ENCODE measurements at places on chromosomes 16 and 17.

DNA sequence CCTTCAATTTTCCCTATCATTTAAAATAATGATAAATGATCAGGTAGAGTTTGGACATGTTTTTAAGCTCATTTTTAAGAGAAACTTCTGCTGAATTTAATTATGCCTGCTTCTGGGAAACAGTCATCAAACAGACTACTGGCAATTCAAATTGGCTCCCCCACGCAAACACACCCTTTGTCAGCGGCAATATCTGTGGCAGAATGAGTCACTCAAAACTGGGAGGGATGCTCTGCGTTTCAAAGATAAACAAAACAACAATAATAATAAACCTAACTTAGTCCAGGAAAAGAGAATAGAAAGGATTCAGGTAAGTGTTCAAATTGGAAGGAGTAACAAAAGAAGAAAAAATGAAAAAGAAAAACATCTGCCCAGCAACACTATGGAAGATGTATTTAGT is 108.1 kb upstream of the ERCC4 start:
- H3K4me3 ChIP-seq = no peak overlapping the region
- no peak for DNase-seq
- H3K36me3 ChIP-seq = no peaks in the 10 kb centered on the region
- H3K4me1 ChIP-seq = no peaks in the 10 kb centered on the region

- no peaks in the 10 kb centered on the region for H3K4me1 ChIP-seq
- no peak for DNase-seq
- H3K27ac ChIP-seq = no peak overlapping the region
Measured at GRCh38 chr16:82368041-82368440, 198.0 kb upstream of the MPHOSPH6 start.

DNA sequence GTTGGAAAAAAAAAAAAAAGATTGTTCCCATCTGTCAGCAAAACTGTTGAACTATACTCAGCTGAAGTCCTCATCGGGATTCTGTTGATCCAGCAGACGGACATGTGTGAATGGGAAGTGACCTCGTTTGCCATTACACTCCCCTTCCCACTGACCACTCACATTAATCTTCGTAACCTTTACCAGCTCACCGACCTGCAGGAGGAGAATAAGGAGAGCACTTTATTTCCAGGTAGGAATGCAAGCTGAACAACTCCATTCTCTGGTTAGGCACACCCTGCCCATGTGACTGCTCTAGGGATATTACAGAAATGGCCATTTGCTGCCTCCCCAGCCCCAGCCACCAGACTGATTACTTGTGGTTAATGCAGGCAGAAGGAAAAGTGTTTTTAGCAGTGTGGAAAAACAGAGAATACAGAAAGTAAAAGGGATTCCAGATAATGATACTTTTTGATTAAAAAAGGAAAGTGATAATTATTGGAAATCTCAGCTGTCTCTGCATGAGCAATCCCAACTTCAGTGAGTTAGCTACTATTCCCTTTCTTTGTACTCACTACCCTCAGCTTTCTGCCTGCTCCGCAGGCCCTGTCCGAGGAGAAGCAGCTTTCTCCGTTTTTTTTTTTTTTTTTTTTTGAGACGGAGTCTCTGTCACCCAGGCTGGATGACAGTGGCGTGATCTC is 23.6 kb upstream of the YWHAE start:
- H3K27ac ChIP-seq = no peak overlapping the region
- peaks cover 36% of the 10 kb centered on the region for H3K36me3 ChIP-seq
- no peak for DNase-seq
- H3K4me3 ChIP-seq = no peak overlapping the region
- peaks cover 3% of the 10 kb centered on the region for H3K4me1 ChIP-seq

GRCh38 chr16:89325861-89326471 is 108.5 kb downstream of the ZNF778 start:
- H3K36me3 ChIP-seq = peaks cover 41% of the 10 kb centered on the region
- H3K27ac ChIP-seq = peak overlapping the region; percentile 48
- no peaks in the 10 kb centered on the region for H3K27me3 ChIP-seq
- DNase-seq = no peak
- peak overlapping the region; percentile 58 for H3K4me3 ChIP-seq

GRCh38 chr17:69928611-69929010 is 146.4 kb upstream of the KCNJ16 start:
- no peak for DNase-seq
- no peak overlapping the region for H3K27ac ChIP-seq
- no peak overlapping the region for H3K4me3 ChIP-seq
- H3K4me1 ChIP-seq = no peaks in the 10 kb centered on the region

GRCh38 chr16:88469615-88470395 is 16.7 kb downstream of the ZFPM1 start:
- H3K4me3 ChIP-seq = no peak overlapping the region
- peak; percentile 53 for DNase-seq
- peak overlapping the region; percentile 72 for H3K27ac ChIP-seq
- no peaks in the 10 kb centered on the region for H3K27me3 ChIP-seq
- peaks cover 58% of the 10 kb centered on the region for H3K4me1 ChIP-seq
- no peaks in the 10 kb centered on the region for H3K36me3 ChIP-seq

DNA sequence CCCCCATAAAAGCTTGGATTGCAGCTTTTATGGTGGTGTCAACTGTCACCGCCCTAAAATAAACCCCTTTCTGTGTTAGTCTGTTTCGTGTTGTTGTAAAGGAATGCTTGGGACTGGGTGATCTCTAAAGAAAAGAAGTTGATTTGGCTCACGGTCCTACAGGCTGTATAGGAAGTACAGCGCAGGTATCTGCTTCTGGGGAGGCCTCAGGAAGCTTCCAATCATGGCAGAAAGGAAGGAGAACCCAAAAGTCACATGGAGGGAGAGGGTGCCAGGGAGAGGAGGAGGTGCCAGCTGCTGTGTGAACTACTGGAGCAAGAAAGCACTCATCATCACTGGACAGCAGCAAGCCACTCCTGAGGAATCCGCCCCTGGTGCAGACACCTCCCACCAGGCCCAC is 5.9 kb upstream of the CACNA1H start:
- peaks cover 7% of the 10 kb centered on the region for H3K27me3 ChIP-seq
- no peaks in the 10 kb centered on the region for H3K4me1 ChIP-seq
- H3K36me3 ChIP-seq = no peaks in the 10 kb centered on the region
- H3K4me3 ChIP-seq = no peak overlapping the region

DNA sequence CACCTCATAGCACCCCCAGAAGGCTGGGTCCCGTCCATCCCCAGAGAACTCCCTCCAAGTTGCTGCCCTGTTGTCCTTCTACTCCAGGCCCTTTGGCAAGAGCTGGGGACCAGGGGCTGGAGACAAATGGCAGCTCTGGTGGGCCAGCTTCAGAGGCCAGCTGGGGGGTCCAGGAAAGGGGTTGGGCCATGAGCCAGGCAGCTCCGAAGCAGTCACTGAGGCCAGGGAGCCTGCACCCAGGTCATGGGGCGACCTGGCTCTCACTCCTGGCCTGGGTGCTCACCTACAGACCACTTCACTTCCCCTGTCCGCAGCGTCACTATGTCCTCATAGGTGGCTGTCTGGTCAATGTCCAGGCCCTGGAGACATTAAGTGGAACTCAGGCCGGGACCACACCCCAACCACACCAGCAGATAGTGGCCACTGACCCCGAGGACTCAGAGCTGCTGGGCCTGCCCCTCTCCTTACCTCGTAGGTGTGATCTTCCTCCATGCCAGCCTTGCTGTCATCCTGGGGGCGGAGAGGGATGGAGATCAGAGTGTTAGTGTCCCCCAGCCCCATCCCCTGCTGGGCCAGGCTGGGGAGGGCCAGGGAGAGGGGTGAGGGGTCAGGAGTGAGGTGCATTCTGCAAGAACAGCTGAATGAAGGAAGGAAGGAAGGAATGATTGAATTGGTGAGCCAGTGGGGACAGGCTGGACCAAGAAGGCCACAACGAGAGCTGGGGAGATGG is 3.0 kb downstream of the CD79B start:
- no peak for DNase-seq
- peak overlapping the region; percentile 69 for H3K27ac ChIP-seq
- H3K4me3 ChIP-seq = peak overlapping the region; percentile 20
- H3K4me1 ChIP-seq = peaks cover 29% of the 10 kb centered on the region

- peaks cover 75% of the 10 kb centered on the region for H3K27me3 ChIP-seq
- H3K4me3 ChIP-seq = peak overlapping the region; percentile 47
- peak overlapping the region; percentile 50 for H3K27ac ChIP-seq
- DNase-seq = no peak
- peaks cover 26% of the 10 kb centered on the region for H3K4me1 ChIP-seq
Measured at GRCh38 chr17:48995974-48996721, 1.0 kb upstream of the IGF2BP1 start.

GRCh38 chr17:34081269-34081668 is 173.8 kb upstream of the CCL2 start:
- H3K27me3 ChIP-seq = peaks cover 4% of the 10 kb centered on the region
- no peak overlapping the region for H3K27ac ChIP-seq
- DNase-seq = no peak
- H3K4me1 ChIP-seq = no peaks in the 10 kb centered on the region
- H3K36me3 ChIP-seq = no peaks in the 10 kb centered on the region
